Activated naive CD8-positive, alpha-beta T cell treated with anti-CD3 and anti-CD28 coated beads for 36 hours (primary cell): ENCODE measurements at places on chromosomes 3 and 15. TPM values are rescaled to one million over a fixed set of nuclear protein-coding genes. Genes with fewer than 3 reads are reported as not detected.

GRCh38 chr3:160577556-160578195 is 12.3 kb upstream of the KPNA4 start:
- H3K36me3 ChIP-seq = peaks cover 15% of the 10 kb centered on the region
- peaks cover 25% of the 10 kb centered on the region for H3K27me3 ChIP-seq
- no peak overlapping the region for H3K27ac ChIP-seq
- peaks cover 1% of the 10 kb centered on the region for H3K4me1 ChIP-seq
- no peak overlapping the region for H3K4me3 ChIP-seq

The PGBD4 gene
- total RNA-seq = 2.7 TPM

DNA sequence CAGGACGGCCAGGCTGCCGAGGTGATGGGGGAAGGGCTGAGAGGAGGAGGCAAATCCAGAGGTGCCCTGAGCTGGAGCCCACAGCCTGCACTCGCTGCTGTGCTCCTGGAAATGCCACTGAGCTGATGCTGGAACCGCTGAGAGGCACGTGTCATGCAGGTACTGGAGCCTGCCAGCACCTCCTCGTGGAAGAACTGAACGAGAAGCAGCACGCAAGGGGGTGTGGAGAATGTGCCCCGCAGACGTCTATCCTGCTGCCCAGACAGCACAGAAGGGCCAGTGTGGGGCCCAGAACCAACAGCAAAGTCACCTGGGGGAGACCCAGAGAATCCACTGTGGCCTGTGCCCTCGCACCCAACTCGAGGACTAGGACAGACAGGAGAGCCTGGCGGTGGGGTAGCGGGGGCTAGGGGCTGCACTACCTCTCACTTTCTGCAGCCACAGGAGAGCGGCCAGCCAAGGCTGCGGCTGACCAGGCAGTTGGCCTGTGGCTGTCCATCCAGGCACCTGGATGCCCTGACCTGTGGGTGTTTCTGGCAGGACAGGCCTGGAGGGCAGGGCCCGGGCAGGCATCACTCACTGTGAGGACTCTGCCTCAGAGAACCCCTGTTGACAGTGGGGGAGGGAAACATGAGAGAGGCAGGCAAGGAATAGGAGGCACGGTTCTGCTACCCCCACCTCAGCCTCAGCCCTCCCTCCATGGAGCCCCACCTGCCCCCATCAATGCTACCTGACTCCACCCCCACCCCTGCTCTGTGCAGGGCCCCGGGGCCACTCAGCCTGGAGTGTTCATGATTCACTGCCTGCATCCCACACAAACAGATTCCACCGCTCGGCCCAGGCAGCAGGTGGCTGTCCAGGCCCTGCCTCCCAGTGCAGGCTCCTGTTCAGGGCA is 213.1 kb downstream of the TBC1D2B start:
- no peak overlapping the region for H3K4me3 ChIP-seq
- no peaks in the 10 kb centered on the region for H3K27me3 ChIP-seq

DNA sequence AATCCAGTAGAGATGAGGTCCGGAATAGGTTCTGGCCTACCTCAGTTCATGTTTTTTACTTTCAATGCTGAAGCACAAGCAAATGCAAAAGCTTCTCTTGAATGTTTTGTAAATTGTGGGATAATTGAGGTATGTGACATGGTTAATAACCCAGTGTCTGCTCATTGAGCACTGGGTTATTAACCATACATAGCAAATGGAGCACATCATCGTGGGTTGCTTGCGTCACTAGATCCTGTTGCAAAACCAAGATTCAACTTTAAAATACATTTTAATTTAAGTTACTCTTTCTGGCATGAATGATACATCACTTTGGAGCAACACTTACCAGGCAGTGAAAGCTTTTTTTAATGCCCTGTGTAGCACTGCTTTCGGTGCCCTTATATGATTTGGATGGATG is 165.6 kb downstream of the IGF1R start:
- peaks cover 5% of the 10 kb centered on the region for H3K4me1 ChIP-seq
- peaks cover 33% of the 10 kb centered on the region for H3K36me3 ChIP-seq
- no peak overlapping the region for H3K27ac ChIP-seq
- no peak for DNase-seq

- no peak for DNase-seq
- H3K4me1 ChIP-seq = peaks cover 29% of the 10 kb centered on the region
Measured at GRCh38 chr3:5002174-5002870, 23.1 kb downstream of the BHLHE40 start.

- no peak overlapping the region for H3K27ac ChIP-seq
- no peak for DNase-seq
- H3K36me3 ChIP-seq = no peaks in the 10 kb centered on the region
- H3K27me3 ChIP-seq = no peaks in the 10 kb centered on the region
Measured at GRCh38 chr3:35789042-35789831, 149.9 kb downstream of the ARPP21 start.

GRCh38 chr15:55681631-55682030 is 61.3 kb downstream of the PRTG start:
- no peak overlapping the region for H3K4me3 ChIP-seq
- H3K4me1 ChIP-seq = peaks cover 5% of the 10 kb centered on the region
- H3K27ac ChIP-seq = no peak overlapping the region
- H3K27me3 ChIP-seq = no peaks in the 10 kb centered on the region
- H3K36me3 ChIP-seq = no peaks in the 10 kb centered on the region

GRCh38 chr15:83287541-83288027 is 3.1 kb upstream of the BNC1 start:
- H3K27me3 ChIP-seq = peaks cover 69% of the 10 kb centered on the region
- no peak for DNase-seq
- H3K4me3 ChIP-seq = no peak overlapping the region
- H3K36me3 ChIP-seq = no peaks in the 10 kb centered on the region
- no peak overlapping the region for H3K27ac ChIP-seq
- peaks cover 6% of the 10 kb centered on the region for H3K4me1 ChIP-seq

The SLC22A14 gene
- not detected for total RNA-seq

The C3orf38 gene
- 24.1 TPM for total RNA-seq

DNA sequence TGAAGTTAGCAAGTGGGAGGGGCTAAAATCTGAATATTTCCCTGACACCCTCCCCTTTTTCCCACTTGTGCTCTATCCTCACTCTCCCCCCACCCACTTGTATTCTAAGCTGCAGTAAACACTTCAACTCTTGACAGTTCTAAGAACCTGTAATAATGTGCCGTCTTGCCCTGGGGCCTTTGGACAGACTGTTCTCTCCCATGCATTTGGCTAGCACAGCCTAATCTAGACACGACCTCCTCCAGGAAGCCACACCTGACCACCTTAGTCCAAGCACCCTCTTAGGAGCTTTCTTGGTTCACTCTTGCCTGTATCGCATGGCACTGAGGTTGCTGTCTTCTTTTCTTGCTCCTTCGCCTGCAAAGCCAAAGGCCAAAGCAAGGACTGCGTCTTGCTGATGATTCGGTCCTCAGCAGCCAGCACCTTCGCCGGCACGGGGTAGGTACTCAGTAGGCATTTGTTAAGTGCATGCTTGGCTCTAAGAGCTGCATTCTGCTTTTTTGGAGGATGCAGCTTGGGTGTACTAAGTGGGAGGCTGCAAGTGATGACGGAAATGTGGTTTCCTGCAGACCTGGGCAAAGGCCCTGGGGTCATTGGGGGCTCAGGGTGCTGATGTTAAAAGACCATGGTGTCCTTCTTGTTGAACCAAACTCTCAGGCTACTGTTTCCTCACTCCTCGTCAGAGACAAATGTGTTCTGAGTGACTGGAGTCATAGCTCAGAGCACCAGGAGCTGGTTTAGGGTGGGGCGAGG is 2.0 kb upstream of the ZNF710 start:
- peaks cover 7% of the 10 kb centered on the region for H3K36me3 ChIP-seq
- DNase-seq = no peak
- peaks cover 32% of the 10 kb centered on the region for H3K4me1 ChIP-seq
- no peaks in the 10 kb centered on the region for H3K27me3 ChIP-seq

DNA sequence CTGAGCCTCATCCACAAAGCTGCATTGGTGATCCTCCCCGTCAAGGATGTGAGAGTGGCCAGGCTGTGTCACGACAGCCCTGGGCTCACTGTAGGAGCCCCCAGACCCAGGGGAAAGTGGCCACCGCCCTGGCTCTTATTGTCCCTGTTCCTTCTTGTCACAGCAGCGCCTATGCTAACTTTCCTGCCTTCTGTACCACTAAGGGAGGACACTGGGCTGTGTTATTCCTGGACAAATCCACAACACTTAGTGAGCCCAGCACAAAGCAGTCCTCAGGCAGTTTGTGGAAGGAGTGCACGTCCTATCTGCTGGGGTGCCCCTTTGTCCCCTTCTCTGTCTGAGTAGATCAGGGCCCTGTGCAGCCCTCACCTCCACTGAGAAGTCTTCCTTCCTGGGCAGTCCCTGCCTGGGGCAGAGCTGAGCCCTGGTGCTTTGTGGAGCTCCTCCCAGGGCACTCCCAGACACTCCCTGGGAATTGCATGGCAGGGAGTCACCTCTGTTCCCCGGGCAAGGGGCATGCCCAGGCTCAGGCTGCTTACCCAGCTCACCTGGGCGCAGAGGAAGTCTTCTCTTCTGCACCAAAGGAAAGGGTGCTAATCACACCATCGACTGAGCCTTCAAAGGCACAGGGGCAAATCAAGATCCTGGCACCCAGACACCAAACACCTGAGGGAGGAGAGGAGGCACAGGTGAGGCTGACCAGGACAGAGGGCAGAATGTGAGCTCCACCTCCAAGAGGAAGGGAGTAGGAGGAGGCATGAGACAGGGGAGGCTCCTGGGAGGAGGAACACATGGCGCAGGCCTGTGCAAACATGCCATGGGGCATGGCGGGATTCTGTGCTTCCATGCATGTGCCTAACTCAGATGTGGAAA is 138.7 kb downstream of the KLF13 start:
- no peak for DNase-seq
- H3K27me3 ChIP-seq = no peaks in the 10 kb centered on the region
- no peaks in the 10 kb centered on the region for H3K36me3 ChIP-seq
- H3K4me3 ChIP-seq = no peak overlapping the region
- peaks cover 8% of the 10 kb centered on the region for H3K4me1 ChIP-seq
- H3K27ac ChIP-seq = no peak overlapping the region

The PIF1 gene
- 30.4 TPM for total RNA-seq

- H3K4me3 ChIP-seq = no peak overlapping the region
- no peak for DNase-seq
- no peaks in the 10 kb centered on the region for H3K27me3 ChIP-seq
- H3K4me1 ChIP-seq = no peaks in the 10 kb centered on the region
- peaks cover 1% of the 10 kb centered on the region for H3K36me3 ChIP-seq
- H3K27ac ChIP-seq = no peak overlapping the region
Measured at GRCh38 chr3:144636833-144637232, 665.2 kb downstream of the DIPK2A start.

DNA sequence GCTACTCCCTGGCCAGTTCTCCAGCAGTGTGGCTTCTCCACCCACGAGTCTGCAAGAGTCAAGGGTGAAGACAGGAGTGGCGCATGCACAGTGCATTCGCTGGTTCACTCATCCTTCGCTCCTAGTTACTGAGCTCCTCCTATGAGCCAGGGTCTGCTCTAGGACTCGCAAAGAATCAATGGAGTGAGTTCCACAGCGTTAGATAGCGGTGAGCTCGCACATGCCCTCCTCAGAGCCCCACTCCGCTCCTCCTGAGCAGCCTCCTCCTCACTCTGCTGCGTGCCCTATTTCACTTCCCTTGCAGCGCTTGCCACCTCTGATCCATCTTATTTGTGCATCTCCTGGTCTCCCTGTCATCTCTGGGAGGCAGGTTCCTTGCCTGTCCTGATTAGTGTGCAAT is 63.0 kb downstream of the NUP210 start:
- H3K4me1 ChIP-seq = peaks cover 18% of the 10 kb centered on the region
- no peaks in the 10 kb centered on the region for H3K27me3 ChIP-seq
- H3K4me3 ChIP-seq = no peak overlapping the region
- H3K36me3 ChIP-seq = peaks cover 32% of the 10 kb centered on the region

DNA sequence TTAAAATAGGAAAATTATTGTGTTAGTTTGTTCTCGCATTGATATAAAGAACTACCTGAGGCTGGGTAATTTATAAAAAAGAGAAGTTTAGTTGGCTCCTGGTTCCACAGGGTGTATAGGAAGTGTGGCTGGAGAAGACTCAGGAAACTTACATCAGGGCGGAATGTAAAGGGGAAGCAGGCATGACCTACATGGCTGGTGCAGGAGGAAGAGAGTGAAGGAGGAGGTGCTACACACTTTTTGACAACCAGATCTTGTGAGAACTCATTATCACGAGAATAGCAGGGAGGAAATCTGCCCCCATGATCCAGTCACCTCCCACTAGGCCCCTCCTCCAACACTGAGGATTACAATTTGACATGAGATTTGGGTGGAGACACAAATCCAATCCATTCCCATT is 490.7 kb downstream of the RBMS3 start:
- H3K4me1 ChIP-seq = no peaks in the 10 kb centered on the region
- no peak for DNase-seq
- H3K27me3 ChIP-seq = peaks cover 16% of the 10 kb centered on the region
- H3K36me3 ChIP-seq = no peaks in the 10 kb centered on the region

The STIMATE gene
- 23.6 TPM for total RNA-seq

GRCh38 chr15:85005746-85006145 is 24.1 kb downstream of the PDE8A start:
- no peak overlapping the region for H3K4me3 ChIP-seq
- no peaks in the 10 kb centered on the region for H3K27me3 ChIP-seq
- H3K27ac ChIP-seq = no peak overlapping the region

The CLCN2 gene
- 5.0 TPM for total RNA-seq

DNA sequence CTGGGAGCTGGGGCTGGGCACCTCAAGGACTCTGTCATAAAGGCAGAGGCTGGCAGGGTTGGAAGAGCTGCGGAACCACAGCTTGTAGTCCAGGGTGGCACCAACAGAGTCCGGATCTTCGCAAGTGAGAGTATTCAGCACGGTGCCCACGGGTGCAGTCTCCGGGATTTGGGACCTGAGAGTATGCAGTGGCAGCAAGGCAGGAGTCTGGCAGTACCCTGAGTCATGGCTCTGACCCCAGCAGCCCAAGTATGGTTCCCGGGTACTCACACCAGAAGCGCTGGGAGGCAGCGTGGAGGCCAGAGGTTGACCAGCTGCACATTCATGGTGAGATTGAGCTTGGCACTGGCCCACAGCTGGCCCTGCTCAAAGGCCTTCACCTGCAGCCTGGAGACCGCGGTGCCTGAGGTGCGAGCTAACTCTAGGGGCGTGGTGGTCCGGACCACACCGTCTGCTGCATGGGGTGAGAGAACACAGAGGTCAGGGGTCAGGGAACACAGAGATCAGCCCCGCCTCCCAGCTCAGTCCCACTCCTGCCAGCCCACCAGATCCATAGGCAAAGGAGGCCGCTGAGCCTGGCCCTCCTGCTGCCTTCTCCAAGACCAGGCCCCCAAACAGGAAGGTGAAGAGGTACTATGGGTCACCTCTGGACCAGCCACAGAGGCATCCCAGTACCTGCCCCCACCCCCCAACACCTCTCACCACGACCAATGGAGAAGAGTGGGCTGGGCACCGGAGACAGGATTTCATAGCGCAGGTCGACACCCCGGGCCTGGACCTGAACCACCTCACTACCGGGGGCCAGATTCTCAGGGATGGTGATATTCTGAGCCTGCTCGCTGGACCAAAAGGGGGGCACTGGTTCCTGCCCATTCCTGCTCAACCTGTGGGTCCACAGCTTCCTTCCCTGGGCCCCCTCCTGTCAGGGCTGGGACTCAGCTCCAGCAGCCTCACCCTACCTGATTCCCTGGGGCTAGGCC is 4.5 kb downstream of the CDHR4 start:
- H3K27ac ChIP-seq = no peak overlapping the region
- H3K27me3 ChIP-seq = peaks cover under 1% of the 10 kb centered on the region
- no peaks in the 10 kb centered on the region for H3K36me3 ChIP-seq
- peaks cover 2% of the 10 kb centered on the region for H3K4me1 ChIP-seq

GRCh38 chr3:95352471-95352870 is 1289.6 kb downstream of the NSUN3 start:
- no peaks in the 10 kb centered on the region for H3K36me3 ChIP-seq
- no peak overlapping the region for H3K27ac ChIP-seq
- H3K27me3 ChIP-seq = no peaks in the 10 kb centered on the region
- no peaks in the 10 kb centered on the region for H3K4me1 ChIP-seq
- no peak for DNase-seq

- no peak overlapping the region for H3K27ac ChIP-seq
- H3K36me3 ChIP-seq = no peaks in the 10 kb centered on the region
- peaks cover 7% of the 10 kb centered on the region for H3K4me1 ChIP-seq
- DNase-seq = no peak
- peaks cover 46% of the 10 kb centered on the region for H3K27me3 ChIP-seq
Measured at GRCh38 chr15:66765478-66766281, 63.6 kb downstream of the SMAD6 start.
